ENCODE measurements at places on chromosomes 4 and X.

- no peak for DNase-seq
These were observed 6.0 kb downstream of the SMAD1 start for GRCh38 chr4:145487631-145488030.

GRCh38 chr4:109921384-109921808, 8.7 kb downstream of the EGF start:
- no peak for DNase-seq

DNA sequence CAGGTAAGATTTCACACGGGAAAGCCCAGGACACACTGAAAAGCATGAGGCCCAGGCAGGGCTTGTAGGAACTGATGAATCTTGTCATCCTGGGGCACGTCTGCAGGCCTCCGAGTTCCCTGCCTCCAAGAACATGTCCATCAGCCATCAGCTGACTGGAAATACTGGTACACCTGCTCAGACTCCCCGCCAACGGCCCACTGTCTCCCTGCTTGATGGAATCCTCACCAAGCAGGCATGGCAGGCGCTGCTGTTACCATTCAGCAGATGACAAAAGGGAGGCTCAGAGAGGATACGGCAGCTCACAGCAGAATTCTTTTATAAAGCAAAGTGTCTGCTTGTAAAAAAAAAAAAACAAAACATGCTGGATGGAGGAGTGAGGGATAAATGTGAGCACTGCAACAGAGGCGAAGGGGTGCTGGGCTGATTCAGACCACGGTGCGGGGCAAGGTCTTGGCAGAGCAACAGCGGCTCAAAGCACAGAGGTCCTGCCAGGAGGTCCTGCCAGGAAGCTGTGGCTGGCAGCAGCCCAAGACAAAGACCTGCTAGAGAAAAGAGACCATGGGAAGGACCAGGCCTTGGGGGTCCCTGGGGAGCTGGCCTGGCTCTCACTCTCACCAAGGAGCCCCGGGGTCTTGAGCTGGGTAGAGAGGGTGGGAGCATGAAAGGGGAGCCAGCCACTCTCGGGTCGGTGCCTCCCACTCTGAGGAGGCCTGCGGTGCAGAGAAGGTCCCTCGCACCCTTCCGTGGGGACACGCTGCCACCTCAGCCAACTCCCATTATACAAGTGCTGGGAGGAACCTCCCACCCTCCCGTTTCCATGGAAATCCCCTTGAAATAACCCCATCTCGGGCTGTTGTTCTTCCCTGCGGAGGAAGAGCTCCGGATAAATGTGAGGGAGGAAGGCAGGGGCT, 25.6 kb downstream of the PPP2R2C start:
- DNase-seq = no peak

- DNase-seq = no peak
These were observed 15.5 kb downstream of the CCNQ start for GRCh38 chrX:153583433-153583832.

- DNase-seq = no peak
These were observed 483.5 kb downstream of the ACTRT1 start for GRCh38 chrX:127568691-127569090.

DNA sequence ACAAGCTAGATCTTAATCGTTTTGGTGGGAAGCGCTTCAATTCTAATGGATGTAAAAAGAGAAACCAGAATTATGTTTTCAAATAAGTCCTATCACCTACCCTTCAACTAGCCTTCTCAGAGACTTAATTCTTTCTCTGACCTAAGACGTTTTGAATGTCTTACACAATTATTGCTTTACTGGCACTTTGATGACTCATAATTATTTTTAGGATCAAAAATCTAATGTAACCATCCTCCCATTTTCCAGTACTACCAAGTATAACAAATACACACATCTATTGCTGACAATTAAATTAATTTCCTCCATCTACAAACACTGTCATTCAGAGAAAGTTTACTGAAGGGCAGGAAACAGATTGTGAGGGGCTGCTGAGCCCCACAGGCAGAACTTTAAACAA, 108.6 kb downstream of the PPP3CA start:
- no peak for DNase-seq

GRCh38 chr4:91064157-91064853, 937.1 kb downstream of the CCSER1 start:
- no peak for DNase-seq

- no peak for DNase-seq
These were observed 1239.7 kb downstream of the C4orf33 start for GRCh38 chr4:130335417-130336194.

DNA sequence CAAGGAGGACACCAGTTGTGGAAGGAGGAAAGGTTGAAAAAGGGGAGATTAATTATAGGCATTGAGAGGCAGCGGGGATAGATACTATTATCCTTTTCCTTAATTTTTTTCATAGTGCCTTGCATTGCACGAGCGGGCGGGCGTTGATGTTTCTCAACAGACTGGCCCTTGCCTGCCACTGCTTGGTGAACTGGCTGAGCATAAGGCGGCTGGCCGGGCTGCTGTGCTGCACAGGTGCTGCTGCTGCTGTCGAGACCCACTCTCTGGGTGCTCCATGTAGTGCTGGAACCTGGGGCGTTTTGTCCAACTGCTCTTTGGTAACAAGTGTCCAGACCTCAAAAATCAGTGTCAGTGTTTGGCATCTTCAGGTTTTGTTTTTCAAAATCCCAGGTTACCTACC, 83.3 kb upstream of the PAQR3 start:
- DNase-seq = no peak

GRCh38 chr4:119955256-119955655, 111.4 kb downstream of the MAD2L1 start:
- DNase-seq = no peak

DNA sequence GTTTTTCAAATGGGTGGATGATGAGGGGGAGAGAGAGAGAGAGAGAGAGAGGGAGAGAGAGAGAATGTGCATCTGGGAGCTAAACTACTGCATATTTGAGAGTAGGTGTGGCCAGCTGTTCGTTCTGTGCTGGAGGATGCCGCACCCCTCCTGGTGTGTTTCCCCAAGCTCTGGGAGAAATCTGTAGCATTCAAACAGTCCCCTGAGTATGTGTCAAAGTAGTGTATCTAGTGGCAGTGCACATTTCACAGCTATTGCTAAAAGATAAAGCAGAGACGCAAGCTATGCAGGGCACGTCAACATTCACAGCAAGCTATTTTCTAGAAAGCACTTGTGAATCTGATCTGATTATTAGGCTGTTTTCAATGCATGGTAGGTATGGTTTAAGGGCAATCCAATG, 83.5 kb upstream of the LIMCH1 start:
- no peak for DNase-seq

Measured in stimulated activated CD4-positive, alpha-beta T cell treated with anti-CD3 and anti-CD28 coated beads, Interleukin-1b, Interleukin-23, amount 100 ng/mL, for 1 hour (primary cell).